ENCODE measurements at places on chromosomes 2 and 18.

- DNase-seq, result no peak
These were observed 634.5 kb downstream of the ZEB2 start for GRCh38 chr2:143885461-143885860.

DNA sequence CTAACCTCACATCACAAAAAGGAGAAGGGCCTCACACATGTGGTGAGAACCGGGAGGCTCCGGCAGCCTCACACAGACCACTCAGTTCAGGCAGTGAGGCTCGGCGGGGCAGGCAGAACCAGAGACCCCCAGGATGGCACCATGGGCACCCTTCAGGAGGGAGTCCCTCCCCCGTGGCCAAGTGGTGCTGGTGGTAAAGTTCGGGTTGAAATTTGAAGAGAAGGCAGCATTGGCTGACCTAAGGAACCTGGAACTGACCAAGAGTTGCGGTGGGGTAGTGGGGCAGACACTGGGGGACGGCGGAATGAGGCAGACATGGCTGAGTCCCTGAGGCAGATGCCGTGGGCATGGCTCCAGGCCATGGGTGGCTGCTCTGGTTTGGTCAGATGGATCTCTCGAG lies 239.3 kb upstream of the MYT1L start:
- DNase-seq, result no peak

GRCh38 chr2:222212571-222212970 lies 86.2 kb downstream of the PAX3 start:
- no peak for DNase-seq

DNA sequence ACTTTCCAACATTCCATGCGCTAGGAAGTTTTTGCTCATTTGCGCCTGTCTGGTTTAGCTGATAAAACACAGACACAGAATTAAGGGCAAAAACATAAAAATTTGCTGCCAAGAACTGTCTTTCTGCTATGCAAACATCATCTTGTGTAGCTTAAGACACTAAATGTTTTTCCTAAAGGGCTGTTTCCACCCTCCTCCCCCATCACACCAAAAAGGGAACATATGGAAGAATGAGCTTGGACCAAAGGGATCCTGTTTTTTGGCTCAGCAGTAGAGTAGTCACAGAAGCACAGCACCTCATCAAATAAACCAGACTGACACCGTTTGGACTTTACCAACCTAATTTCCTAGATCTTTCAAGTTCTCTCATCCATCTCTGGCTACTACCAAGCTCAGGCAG lies 210.1 kb downstream of the ZNF521 start:
- no peak for DNase-seq

DNA sequence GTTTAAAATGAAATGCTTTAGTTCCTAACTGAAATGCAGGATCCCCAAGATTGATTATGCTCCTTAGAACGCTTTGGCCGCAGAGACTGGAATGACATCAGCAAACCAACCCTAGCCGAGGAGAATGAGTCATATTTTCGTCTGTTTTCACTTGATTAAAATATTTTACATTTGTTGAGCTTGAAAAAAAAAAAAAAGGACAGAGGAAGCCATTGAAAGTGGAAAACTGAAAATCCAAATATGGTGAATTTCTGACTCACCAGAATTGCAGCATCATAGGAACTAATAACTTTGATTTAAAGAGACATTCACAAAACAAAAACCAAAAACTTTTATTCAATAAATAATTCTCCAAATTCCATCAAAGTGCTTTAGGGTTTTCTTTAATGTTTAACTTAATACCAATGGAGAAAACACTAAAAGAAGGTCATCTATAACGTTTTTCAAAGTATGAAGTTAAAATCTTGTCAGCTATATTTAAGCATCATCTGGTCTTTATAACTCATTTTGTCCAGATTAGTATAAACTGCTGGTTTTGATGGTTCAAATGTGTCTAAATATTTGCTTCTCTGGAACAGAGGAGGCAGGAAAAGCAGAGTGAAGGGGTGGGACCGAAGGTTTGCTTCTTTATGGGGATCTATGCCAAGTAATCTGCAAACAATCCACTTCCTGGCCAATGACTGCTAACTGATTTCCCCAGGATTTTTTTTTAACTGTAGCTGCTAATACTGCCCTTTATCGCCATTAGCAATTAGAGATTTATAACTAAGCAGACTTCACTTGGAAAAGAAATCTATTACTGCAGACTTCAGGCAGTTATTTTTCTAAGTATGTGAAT lies 30.9 kb upstream of the COL5A2 start:
- no peak for DNase-seq

GRCh38 chr18:74040459-74041332 lies 106.9 kb downstream of the FBXO15 start:
- DNase-seq, result peak; percentile 80

GRCh38 chr2:96170626-96171025 lies 25.4 kb upstream of the DUSP2 start:
- no peak for DNase-seq

- no peak for DNase-seq
These were observed 62.3 kb downstream of the ADCY3 start for GRCh38 chr2:24857746-24858145.

DNA sequence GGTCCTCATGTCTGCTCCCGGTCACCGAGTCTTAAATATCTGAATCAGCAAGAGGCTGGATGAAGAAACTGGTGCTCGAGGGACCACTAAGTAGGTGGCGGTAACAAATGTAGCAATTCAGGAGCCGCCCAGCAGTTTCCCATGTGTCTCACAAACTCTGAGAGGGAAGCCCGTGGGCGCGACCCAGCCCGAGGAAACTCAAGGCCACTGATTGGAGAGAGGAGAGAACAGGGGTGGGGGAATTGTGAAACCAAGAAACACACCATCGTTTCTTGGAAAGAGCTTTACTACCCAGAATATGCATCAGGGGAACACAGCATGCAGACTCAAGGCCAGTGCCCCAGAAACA lies 10.8 kb downstream of the MLPH start:
- DNase-seq, result no peak

DNA sequence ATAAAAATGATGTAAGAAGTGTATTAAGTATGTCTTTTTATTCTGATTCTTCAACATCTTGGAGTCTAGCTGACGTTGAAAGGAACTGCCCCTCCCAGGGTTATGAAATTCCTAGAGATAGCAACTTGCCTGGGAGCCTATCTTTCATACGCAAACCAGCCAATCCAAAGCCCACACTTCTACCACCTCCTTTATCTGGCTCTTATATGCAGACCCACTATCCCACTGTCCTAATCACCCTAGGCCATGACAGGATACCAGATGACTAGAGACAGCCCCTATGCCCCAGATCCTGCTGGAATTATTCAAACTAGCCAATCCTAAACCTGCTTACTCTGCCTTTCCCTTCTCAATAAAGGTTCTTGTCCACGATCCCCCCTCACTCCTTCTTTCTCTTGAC lies 11.8 kb upstream of the CDC42EP3 start:
- DNase-seq, result no peak

- DNase-seq, result no peak
These were observed 24.3 kb upstream of the RAB10 start for GRCh38 chr2:26009567-26009963.

DNA sequence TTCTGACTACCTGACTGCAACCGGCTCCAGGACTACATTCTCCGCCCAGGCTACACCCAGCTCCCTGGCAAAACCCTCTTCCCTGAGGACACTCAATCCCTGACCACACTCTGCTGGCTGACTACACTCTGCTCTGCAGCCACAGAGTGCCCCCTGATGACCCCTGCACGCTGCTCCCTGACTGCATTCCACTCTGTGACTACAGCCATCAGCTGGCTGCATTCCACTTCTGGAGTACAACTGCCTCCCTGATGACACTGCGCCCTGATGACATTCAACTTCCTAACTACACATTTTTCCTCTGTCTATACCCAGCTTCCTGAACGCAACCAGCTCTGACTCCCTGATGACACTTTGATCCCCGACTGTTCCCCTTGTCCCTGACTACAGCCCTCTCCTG lies 71.3 kb upstream of the NRXN1 start:
- no peak for DNase-seq

DNA sequence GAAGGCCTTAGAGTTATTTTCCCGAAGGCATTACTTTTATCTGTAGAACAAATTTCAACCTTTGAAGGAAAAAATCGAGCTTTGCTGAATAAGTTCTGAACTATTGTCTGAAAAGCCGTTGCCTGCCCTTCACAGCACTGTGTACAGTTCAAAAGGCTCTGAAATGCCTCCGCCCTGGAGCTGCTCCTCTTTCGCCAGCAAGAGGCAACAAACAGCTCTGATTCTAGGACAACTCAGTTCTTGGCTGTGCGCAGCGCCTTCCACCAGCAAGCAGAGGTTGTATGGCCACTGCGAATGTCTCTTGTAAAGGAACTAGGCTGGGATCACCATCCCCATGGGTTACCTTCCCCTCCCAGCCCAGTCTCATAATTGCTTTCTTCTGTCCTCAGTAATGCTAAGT lies 308.5 kb downstream of the GBX2 start:
- DNase-seq, result no peak

DNA sequence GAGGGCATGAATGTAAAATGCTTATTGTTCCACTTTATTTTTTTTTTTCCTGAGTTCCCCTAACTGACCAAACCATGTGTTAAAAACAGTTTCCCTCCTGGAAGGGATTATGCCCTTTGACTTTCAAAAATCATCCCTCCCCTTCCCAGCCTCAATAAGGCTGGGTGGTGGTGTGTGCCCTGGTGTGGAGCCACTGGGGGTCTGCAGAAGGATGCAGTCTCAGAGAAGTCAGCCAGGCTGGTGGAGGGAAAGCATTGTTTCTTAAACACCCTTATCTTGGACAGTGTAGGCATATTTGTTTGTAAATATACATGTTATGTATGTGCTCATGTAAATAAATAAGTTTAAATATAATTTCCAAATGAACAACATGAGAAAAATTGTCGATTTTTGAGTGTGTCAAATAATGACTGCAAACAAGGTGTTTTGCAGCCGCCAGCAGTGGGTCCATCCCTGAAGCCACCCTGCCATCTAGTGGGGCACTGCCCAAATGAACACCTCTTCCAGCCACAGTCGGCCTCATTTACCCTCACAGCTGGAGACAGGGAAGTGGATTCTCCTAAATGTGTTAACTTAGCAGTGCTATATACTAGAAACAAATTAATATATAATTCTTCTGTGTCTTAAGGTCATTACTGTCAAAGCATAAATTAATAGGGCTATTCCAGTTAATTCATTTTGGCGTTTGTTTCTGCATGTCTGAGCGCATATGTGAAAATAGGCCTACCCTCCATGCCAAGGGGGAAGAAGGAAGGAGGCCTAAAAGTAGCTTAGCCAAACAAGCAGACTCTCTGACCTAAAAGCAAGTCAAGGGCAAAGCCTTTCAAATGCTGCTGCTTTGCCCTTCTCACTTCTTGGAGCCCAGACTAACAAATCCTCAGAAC lies 209.6 kb upstream of the PIK3C3 start:
- DNase-seq, result peak; percentile 28

- DNase-seq, result no peak
These were observed 33.6 kb upstream of the SMAD2 start for GRCh38 chr18:47964053-47964452.

DNA sequence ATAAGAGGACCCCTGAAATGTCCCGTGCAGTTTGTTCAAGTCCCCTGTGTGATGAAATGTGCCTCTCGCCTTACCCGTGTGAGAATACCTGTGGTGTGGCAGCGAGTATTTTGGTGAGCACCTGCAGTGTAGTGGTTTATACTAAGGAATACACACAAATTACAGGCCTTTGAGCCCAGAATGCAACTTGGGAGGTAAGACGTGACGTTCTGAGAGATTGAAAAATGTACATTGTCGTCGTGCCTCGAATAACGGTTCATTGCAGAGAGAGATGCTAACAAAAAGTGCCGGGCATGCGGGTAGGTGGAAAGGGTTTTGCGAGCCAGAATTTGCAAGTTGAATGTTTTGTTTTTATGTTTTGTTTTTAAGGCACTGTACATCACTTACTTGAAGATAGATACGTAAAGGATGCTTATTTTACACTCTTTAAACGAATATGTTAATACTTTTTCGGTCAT lies 867 bp downstream of the RBBP8 start:
- no peak for DNase-seq

GRCh38 chr2:942775-943460 lies 7.7 kb upstream of the SNTG2 start:
- no peak for DNase-seq

GRCh38 chr2:223837287-223838061 lies at the start of gene AP1S3:
Gene AP1S3, minus strand, starts transcription at chr2:223837582. Its CDS starts 132 bp downstream, at chr2:223837450.
- peak; percentile 86 for DNase-seq

- DNase-seq, result no peak
These were observed 491.6 kb downstream of the RIT2 start for GRCh38 chr18:42623935-42624334.

DNA sequence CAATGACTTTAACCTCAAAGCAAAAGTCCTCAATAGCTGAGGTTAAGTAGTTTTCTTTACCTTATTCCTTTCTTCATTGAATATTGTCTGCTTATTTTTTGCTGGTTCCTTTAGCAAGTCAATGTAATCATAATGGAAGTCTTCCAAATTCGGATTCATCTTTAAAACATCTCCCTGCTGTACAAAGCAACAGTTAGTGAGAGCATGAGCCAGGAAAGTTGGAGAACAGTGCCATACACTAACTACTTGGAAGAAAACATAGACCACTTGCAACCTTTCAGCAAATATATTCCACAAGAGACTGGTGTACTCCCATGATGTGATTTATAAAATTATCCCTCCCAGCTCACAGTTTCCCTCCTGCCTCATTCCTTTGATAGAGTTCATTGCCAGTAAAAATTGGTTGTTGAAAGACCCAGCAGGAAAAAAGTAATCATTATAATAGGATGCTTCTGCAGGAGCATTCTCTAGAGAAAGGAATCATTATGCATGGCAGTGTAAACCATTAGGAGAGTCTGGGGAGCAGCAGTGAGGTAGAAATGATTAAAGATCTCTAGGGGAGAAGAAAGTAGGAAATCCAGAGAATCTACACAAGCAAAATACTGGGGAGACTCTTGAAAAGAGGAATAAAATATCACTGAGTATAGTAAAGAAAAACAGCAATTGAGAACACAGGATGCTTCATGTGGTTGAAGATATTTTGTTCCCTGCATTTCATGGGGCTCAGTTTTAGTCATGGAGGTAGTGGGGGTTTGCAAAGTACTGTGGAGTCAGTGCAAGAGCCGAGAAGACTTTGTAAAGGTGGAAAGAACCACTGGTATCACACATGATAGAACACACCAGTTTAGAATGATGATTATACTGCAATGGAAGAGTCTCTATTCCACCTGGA lies 38.6 kb upstream of the TTN start:
- DNase-seq, result no peak

GRCh38 chr2:98480598-98480997 lies 35.9 kb downstream of the INPP4A start:
- no peak for DNase-seq

- DNase-seq, result no peak
These were observed 21.5 kb upstream of the MSH2 start for GRCh38 chr2:47381408-47381807.

- DNase-seq, result no peak
These were observed 58.9 kb downstream of the ATP8B1 start for GRCh38 chr18:57744211-57744694.

DNA sequence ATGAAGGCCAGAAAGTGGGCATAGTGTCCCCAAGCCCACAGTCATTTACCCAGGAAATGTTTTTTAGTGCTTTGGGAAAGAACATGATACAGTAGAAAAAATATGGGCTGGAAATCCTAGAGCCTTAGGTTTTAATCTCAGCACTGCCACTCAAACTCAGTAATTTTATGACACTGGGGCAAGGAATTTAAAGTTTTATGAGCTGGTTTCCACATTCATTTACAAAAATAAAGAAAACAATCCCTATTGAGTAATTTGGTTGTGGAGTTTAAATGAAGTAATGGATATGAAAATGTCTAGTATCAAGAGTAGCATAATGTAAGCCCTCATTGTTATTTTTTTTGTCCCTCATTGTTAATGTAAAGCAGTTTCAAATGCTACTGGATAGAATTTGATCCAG lies 51.5 kb upstream of the FRZB start:
- no peak for DNase-seq
